ENCODE measurements at places on chromosomes 2 and 18. TPM values are rescaled to one million over a fixed set of nuclear protein-coding genes. Genes with fewer than 3 reads are reported as not detected.

The PDE1A gene
- total RNA-seq: 0.06 TPM

DNA sequence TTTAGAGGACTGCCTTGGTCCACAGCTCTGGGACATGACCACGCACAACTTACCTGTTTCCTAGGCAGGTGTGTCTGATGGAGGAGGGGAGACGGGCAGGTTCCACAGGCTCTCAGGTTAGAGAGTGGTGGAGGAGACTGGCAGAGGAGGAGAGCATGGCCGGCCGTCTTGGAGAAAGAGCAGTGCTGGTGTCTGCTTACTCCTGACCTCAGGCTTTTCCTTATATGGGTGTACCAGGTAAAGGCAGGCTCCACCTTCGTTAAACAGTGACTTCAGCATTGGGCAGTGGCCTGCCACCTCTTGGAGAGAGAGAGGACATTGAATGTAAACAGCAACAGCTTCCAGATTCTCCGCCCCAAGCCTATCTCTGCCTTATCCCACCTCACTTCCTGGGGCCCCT is at the start of gene CAPN13:
Gene CAPN13, minus strand, starts transcription at position 198 of the 400 bp plus-strand sequence. CDS start 20,121 bp downstream, outside the sequence.
- DNase-seq: no peak

- DNase-seq: no peak
Observed at GRCh38 chr2:225737556-225737955, 338.0 kb downstream of the NYAP2 start.

DNA sequence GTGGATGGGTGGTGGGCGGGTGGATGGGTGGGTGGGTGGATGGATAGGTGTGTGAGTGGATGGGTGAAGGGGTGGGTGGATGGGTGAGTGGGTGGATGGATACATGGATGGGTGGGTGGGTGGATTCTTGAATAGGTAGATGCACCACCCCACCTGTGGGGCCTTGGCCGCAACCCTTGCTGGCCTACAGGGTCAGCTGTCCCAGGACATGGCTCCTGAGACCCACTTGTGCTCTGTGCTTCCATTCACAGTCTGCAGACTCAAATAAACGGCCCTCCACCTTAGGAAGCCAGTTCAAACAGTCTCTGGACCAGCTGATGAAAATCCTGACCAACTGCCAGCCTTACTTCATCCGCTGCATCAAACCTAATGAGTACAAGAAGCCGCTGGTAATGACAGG is 54.4 kb downstream of the MYO7B start:
- no peak for DNase-seq

- no peak for DNase-seq
Observed at GRCh38 chr2:45722477-45722876, 71.0 kb downstream of the PRKCE start.

The TSPYL6 gene
- total RNA-seq: 0.06 TPM

GRCh38 chr2:58907644-58908043 is 666.5 kb upstream of the FANCL start:
- no peak for DNase-seq

- no peak for DNase-seq
Observed at GRCh38 chr18:68103561-68103960, 587.0 kb upstream of the DSEL start.

The EDAR gene
- total RNA-seq: not detected

DNA sequence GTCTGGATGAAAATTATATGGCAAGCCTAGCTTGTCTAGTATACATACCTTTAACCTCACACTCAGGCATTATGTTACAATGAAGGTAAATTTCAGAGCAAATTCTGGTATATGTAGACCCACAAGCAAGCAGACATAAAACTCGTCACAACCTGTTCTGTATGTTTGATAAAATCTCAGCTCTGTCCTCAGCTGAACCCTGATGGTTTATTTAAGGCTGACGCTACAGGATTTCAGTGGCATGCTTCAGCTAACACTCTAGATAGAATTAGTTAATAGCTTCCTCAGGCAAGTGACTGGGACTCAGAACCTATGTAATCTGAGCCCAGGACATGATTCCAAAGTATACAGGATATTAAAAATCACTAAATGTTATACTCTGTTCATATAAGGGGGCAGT is 68.2 kb upstream of the MC2R start:
- DNase-seq: no peak

The SERPINE2 gene
- 51.3 TPM for total RNA-seq

The MEP1B gene
- not detected for total RNA-seq

- no peak for DNase-seq
Observed at GRCh38 chr18:3264362-3264761, 2.4 kb downstream of the MYL12B start.

- no peak for DNase-seq
Observed at GRCh38 chr2:17538022-17538843, 2.3 kb upstream of the VSNL1 start.

The PLCD4 gene
- total RNA-seq: 0.93 TPM

GRCh38 chr18:68817584-68817983 is 19.7 kb downstream of the CCDC102B start:
- no peak for DNase-seq

DNA sequence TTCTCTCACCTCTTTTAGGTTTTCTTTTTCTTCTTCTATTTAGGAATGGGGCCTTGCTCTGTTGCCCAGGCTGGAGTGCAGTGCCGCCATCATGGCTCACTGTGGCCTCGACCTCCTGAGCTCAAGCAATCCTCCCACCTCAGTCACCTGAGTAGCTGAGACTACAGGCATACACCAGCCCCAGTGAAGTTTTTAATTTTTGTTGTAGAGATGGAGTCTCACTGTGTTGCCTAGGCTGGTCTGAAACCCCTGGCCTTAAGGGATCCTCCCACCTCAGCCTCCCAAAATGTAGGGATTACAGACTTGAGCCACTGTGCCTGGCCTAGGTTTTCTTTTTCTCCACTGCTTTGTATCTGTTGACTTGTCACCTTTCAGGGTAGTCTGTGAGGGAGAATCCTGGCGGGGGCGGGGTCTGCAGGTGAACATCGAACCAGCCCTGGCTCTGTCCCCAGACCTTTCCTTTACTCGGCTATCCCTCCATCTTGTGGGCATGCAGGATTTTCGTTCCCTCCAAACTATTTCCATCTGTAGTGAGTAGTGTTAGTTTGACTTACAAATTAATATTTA is 21.7 kb downstream of the NCK2 start:
- DNase-seq: no peak

The DCTN1 gene
- total RNA-seq: 167 TPM

- peak; percentile 91 for DNase-seq
Observed at GRCh38 chr2:233418761-233419546, 64.7 kb downstream of the DGKD start.

- no peak for DNase-seq
Observed at GRCh38 chr18:55227771-55228170, 268.5 kb upstream of the CCDC68 start.

DNA sequence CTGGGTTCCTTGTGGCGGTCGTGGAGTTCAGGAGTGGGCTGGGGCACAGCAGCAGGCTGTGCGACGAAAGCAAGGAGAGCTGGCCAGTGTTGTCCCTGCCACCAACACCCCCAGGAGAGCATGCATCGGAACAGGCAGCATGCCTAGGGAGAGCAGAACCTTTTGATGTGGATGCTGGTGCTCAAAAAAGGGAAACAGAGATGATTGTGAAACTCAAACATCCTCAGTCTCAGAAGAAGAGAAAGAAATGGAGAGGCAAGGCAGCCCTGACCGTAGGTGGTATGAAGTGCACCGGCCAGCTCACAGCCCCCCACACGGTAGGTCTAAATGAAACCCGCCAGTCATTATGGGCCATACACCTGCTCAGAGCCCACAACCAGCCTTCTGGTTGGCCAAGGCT is 253.4 kb downstream of the GBX2 start:
- DNase-seq: no peak

- DNase-seq: no peak
Observed at GRCh38 chr2:64698177-64698643, 44.5 kb upstream of the SERTAD2 start.

DNA sequence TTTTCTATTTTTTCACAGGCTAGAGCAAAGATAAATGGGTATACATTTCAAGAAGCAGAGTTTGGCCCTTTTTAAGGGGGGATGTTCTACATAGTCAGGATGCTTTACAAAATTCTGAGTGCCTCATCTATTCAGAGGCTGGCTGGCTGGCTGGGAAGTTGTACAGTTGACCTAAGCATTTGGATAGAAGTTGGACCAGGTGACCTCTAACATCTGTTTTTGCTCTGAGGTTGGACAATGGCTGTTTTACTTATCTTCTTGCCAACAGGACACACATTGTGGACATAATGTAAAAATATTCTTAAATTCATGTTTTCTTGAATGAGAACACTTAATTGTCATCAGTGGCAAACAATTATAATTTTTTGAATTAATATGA is 205.4 kb downstream of the PTPRM start:
- no peak for DNase-seq

DNA sequence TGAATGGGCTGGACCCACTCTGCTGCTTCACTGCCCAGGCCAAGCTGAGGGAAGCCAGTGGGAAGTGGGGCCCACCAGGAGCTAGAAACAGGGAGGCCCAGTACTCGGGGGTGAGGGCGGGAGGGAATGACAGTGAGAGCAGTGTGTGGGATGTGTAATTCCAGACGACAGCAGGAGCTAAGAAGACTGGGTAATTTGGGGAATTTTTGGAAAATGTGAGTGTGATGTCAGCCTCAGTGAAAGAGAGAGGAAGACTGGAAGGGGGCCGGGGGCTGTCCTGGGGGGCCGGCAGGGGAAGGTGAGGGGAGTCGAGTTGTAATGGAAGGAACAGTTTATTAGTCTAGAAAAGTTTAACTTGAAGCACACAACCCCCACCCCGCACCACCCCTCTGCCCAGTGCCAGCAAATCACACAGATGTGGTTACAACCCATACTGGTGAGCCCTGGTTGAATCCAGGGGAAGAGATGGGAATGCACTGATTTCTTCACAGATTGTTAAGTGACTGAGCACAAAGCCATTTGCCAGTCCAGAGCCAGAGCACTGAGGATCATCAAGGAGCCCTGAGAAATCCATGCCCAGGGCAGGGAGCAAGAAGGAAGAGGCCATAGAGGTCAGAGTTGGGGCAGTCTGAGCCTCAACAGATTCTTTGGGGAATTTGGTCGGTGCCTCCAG is 76.7 kb upstream of the PKDCC start:
- no peak for DNase-seq

The CPLX4 gene
- total RNA-seq: not detected

The ERBB4 gene
- total RNA-seq: 0.18 TPM

The INHBB gene
- 2.4 TPM for total RNA-seq

GRCh38 chr2:158463496-158464095 is 6.8 kb downstream of the PKP4 start:
- no peak for DNase-seq

DNA sequence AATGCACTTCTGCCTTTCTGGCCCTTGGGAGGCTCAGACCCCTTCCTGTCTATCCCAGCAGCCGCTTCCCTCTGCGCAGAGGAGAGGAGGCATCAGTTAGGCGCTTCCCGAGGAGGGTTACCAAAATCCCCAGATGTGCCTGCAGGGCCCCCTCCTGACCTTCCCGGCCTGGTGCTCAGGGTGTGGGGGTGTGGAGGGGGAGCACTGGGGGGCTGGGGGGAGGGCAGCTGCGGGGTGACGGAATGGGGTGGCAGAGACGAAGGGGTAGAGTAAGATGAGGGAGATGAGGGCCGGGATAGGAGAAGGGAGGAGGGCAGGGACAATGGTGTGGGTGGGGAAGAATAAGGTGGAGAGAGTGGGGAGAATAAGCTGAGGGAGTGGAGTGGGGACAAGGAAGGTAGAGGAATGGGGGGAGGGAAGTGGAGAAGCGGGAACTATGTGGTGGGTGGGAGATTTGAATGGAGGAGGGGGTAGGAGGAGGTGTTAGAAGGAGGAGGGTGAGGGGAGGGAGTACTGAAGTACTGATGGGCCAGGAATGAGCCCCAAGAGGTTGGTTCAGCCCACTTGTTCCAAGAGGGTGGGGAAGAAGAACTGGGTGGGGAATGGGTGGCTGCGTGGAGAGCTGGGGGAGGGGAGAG is 6.5 kb upstream of the ZAP70 start:
- DNase-seq: no peak

GRCh38 chr2:14125624-14126293 is 506.8 kb upstream of the LRATD1 start:
- no peak for DNase-seq

GRCh38 chr2:145036421-145037011 is 516.6 kb upstream of the ZEB2 start:
- no peak for DNase-seq

DNA sequence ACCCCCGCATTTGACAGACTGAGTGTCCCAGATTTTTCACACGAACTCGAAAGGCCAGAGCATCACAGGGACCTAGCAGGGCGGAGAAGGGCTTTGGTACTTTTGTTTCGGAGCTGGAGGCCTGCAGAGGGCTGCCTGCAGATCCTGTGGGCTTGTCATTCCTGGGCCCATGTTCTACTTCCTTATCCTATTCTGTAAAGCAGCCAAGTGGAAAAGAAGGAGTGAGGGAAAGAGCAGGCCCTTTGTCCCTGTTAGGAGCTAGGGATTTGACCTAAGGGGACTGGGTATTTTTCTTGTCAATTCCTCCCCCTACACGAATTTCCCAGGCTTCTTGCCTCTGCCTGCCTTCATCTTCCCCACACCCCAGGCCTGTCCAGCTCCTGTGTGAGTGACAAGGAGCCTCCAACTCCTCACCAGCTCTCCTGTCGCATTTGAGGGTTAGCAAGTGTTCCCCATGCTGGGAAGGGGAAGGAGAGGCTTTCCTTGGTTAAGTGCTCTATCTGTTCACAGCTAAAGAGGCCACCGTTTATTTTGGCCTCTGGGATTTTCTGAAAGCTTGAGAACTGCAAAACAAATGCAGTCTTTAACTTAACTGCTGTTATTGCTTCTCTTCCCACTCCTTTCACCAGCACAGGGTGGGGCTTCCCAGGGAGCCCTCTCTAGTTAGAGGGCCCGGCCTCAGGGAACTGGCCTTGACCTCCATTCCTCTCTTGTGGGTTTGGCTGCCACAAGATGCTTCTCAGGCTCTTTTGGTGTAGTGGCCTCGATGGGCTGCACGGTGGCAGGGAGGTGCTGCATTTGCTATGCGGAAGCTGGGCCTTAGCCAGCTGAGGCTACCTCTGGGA is 61.2 kb downstream of the SGPP2 start:
- no peak for DNase-seq

DNA sequence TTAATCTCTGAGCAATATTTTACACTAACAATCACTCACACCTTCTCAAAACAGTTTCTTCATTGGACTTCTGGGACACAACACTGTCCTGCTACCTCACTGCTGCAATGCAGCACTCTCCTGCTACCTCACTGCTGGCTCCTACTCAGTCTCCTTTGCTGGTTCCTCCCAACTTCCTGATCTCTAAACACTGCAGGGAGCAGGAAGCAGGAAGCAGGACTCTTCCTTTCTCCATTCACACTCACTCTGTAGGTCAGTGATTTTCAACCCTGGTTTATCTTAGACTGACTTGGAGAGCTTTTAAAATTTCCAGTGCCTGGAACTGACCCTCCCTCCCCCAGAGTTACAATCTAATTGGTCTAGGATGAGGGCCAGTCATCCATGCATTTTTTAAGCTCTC is 243.4 kb upstream of the RBBP8 start:
- DNase-seq: no peak

The IL36B gene
- not detected for total RNA-seq

DNA sequence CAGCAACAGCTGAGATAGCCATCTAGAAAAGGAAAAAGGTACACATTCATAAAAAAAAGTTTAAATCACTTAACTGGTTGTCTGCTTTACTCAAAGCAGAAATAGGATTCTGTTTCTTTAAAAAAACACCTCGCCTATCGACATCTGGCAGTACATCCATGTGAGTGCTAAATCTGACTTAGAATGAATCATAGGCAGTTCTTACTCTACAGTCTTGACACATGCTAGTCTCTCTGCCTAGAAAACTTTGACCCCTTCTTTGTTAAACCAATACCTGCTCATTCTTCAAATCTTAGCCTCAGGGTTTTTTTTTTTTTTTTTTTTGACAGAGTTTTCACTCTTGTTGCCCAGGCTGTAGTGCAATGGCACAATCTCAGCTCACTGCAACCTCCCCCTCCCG is 37.1 kb upstream of the GPR75 start:
- no peak for DNase-seq

GRCh38 chr2:77567723-77568122 is 45.5 kb upstream of the LRRTM4 start:
- no peak for DNase-seq
